NCI-H1105 (cell line): ENCODE measurements at places on chromosomes 6 and 20.

- DNase-seq: no peak
Observed at GRCh38 chr20:55947701-55948100, 57.6 kb downstream of the CBLN4 start.

DNA sequence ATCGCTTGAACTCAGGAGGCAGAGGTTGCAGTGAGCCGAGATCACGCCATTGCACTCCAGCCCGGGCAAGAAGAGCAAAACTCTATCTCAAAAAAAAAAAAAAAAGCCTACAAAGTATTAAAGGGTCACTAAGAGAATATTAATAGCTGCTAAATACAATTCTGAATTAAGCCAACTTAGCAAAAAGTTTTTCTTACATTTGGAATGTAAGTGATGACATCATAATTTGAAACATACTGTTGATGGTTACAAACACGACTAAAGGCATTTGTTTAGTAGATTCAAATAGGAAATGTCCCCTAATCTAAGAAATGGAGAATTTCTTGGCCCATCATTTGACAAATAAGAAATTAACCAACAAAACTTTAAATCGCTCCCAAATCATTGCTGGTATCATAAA lies 282.8 kb downstream of the RNGTT start:
- no peak for DNase-seq

DNA sequence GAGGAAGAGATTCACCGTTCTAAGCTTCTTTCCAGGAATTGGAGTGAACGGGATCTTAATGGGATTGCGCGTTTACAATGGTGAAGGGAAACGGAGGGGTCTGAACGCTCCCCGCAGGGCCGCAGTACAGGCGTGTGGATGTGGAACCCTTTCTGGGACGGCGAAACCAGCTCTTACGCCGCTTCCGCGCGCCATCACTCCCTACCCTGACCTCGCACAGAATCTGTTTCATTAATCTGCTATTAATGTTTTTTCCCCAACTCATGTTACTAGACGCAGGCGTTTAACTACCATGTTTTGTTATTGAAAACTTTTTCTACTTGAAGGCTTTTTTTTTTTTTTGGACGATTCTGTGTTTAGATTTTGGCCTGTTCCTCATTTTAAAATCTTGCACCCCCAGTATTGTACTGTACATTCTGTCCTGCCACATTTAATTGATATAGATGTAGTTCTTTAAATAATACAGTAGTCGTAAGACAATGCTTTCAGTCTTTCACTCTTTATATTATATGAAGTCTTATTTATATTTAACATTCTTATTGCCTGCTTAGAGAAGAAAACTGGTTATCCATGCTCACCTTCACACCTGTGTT lies 696 bp upstream of the SUPT3H start:
- DNase-seq: no peak

DNA sequence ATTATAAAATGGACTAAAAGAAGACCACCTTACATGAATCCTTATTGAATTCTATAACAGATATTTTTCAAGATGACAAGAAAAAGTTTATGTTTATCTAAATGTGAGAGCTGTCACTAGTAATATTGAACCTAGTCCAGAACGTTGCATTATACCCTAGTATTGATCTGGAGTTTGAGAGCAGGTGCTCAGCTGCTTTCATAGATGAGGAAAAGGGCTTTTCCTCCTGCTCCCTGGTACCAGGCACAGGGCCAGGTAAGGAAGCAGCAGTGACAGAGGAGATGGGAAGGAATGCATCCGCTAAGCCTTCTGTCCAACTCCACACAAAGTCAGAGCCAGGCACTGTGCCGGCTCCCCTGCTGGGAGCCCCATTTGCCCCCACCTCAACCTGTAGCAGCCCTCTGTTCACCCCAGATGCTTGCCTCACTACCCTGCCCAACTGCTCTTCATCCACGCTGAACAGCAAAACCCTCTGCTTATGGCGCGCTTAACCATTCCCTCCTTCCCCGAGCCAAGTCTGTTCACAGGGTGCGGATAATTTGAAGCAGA lies 393.1 kb downstream of the FRK start:
- no peak for DNase-seq

DNA sequence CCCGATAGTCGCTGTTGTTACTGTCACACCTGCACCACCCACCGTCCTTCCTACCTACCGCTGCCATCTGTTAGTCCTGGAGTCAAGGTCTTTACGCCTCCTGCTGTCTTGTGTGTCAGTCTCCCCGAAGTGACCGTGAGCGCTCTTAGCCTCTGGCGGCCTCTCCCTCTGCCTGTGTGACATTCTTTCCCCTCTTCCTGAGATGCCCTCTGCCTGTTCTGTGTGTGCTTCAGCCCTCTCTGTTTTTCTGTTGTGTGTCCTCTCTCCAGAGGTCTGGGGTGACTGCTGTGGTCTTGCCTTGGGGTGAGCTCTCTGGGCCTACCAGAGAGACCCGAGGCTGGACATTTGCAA lies 54.9 kb downstream of the TCP11 start:
- DNase-seq: no peak

DNA sequence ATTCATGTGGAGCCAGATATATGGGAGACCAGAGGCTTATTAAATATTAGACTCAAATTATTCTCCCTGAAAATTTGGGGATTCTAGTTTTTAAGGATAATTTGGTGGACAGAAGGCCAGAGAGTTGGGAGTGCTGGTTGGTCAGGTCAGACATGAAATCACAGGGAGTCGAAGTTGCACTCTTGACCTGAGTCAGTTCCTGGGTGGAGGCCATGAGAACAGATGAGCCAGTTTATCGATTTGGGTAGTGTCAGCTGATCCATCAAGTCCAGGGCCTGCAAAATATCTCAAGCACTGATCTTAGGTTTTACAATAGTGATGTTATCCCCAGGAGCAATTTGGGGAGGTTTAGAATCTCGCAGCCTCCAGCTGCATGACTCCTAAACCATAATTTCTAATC lies 563.5 kb upstream of the NRSN1 start:
- no peak for DNase-seq

DNA sequence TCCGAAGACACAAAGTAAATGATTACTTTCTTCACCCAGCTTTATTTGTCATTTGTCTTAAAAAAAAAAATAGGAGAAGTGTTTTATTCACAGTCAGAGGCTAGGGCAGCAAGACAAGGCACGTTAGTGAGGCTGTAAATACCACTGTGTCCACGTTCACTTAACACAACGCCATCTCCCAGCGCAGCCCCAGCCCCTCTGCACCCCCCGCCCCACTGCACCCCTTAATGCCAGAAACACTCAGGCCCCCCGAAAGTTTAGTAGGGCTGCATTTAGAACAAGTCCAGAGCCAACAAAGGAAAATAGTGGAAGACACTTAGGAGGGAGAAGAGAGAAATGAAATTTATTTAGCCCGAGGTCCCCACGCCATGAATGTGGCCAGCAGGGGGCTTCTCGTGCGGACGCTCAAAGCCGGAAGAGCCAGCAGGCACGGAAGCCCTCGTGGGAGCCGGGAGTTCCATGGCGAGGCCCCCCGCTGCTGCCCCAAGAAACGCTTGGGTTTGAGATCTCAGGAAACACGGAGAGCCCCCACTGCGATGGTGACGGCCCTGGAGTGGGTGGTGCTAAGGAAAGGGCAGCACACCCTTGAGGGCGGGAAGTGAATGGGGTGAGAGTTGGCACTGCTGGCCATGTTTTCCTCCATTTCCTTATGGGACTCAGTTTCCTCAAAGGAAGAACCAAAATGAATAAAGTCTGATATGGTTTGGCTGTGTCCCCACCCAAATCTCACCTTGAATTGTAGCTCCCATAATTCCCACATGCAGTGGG lies 50.2 kb downstream of the IYD start:
- no peak for DNase-seq

DNA sequence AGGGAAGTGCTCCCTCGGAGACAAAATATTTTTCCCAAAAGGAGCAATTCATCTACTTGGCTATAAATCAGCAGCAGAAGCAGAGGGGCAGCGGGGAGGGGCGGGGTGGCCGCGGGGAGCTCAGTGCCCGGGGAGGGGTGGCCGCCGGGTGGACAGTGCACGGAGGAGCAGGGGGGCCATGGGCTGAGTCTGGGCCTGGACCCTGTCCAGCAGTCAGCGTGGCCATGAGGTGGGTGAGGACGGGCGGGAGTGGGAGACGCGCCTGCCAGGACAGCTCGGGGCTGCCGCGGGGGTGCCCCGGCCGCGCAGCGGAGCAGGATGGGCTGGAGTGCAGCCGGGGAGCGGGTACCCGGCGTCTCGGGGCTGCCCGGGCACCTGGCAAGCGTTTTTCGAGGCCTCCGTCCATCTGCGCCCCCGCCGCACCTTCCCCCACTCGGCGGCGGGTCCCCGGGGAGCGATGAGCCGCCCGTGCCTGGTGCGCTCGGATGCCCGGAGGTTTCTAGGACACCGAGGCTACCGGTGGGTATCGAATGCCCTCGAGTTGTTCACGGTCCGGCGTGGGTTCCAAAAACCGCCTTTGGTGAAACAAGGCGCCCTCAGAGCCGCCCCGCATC lies 229.5 kb downstream of the THBS2 start:
- no peak for DNase-seq

GRCh38 chr6:83044091-83044768 lies 21.4 kb downstream of the UBE3D start:
- DNase-seq: no peak

DNA sequence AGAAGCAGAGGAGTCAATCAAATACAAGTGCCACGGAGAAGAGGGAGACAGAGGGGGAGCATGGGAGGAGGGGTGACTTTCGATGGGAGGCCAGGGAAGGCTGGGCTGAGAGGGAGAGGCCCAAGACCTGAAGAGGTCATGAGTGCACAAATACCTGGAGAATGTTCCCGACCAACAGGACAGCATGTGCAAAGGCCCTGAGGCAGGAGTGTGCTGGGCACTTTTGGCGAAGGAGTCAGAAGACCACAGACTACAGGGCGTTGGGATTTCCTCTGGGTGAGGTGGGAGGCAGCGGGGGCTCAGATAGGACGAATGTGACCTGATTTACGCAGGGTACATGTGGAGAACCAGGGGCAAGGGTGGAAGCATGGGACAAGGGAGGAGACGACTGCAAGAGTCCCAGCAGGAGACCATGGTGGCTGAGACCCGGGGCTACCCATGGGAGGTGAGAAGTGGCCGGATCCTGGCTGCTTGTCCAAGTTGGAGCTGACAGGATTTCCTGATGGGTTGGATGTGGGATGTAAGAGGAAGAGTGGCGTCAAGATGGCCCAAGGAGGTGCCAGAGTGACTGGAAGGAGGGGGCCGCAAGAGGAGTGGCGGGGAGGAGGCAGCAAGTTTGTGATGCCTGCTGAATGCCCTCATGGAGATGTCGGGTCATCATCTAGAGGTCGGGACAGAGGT lies 23.4 kb downstream of the PREX1 start:
- no peak for DNase-seq

DNA sequence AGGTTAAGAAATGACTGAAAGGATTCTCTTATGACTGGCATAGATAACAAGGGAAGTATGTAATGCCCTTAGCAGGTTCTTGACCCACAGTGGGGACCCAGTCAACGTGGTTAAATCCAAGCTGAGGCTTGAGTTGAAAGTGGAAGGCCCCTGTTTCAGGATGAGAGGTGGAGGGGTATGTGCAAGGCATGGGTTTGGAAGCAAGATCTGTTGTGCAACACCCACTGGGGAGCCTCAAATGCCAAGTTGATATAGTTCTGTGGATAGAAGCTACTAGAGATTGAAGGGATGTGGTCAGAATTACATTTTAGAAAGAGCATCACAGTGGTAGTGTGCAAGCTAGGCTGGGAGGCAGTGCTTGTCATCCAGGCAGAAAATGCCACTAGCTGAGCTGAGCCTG lies 5.1 kb downstream of the PABPC1L start:
- no peak for DNase-seq

DNA sequence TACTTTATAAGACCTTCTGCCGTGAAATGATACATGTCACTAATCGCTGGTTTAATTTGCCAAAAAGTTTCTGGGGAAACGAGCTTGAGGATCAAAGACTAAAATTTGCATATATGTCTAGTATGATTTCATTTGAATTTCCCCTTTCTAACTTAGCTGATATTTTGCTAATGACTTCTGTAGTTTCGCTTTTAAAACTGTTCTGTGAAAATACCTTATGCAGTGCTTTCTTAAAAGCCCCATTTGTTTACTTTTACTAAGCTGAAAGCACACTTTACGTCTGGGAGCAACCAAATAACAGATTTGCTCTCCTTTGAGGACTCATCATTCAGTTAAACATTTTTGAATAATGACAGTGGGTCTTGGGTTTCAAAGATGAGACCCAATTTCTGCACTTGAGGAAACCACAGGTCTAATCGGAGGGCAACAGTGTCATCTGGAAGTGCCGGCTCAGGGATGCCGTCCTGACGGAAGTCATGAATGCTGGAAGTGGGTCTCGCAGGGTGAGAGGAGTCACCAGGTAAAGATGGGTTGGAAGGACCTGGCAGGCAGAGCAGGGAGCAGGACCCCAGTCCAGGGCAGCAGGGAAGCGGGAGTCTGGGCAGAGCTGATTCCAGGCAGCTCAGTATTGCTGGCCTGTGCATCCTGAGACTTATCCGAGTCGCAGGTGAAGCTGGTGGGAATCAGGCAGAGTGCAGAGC lies 33.2 kb downstream of the PLEKHG1 start:
- no peak for DNase-seq

DNA sequence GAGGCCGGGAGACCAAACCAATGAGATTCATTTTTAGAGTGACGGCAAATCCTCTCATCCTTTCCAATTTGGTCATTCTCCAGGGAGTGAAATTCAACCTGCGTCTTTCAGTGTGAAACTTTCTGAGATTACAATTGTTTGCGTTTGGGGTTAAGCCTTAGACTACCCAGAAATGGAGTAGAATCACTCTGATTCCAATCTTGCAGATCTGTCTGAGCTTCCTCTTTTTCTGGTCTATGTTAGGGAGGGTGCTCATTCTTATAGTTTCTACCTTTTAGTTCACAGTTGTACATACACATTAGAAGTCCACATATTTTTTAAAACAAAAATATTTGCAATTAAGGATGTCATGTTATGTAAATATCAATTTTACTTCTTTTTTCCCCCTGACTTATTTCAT lies 183.0 kb upstream of the PHACTR1 start:
- DNase-seq: no peak

GRCh38 chr20:62460678-62461077 lies 15.1 kb downstream of the GATA5 start:
- DNase-seq: no peak

DNA sequence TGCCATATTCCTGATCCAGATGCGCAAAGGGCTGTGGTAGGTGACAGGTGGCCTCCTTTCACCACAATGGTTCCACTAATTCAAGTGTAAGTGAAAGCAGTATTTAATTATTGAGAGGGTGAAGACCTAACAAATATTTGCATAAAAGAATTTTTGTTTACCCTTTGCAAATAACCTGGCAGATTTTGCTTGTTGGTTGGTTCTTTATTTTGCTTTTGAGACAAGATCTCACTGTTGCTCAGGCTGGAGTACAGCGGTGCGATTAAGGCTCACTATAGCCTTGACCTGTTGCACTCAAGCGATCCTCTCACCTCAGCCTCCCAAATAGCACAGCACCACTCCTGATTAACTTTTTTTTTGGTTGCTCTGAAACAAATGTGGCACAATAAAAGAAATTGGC lies 49.2 kb downstream of the PCNA start:
- DNase-seq: no peak
